HuH-7 (cell line): ENCODE measurements at places on chromosomes 6 and 20.

DNA sequence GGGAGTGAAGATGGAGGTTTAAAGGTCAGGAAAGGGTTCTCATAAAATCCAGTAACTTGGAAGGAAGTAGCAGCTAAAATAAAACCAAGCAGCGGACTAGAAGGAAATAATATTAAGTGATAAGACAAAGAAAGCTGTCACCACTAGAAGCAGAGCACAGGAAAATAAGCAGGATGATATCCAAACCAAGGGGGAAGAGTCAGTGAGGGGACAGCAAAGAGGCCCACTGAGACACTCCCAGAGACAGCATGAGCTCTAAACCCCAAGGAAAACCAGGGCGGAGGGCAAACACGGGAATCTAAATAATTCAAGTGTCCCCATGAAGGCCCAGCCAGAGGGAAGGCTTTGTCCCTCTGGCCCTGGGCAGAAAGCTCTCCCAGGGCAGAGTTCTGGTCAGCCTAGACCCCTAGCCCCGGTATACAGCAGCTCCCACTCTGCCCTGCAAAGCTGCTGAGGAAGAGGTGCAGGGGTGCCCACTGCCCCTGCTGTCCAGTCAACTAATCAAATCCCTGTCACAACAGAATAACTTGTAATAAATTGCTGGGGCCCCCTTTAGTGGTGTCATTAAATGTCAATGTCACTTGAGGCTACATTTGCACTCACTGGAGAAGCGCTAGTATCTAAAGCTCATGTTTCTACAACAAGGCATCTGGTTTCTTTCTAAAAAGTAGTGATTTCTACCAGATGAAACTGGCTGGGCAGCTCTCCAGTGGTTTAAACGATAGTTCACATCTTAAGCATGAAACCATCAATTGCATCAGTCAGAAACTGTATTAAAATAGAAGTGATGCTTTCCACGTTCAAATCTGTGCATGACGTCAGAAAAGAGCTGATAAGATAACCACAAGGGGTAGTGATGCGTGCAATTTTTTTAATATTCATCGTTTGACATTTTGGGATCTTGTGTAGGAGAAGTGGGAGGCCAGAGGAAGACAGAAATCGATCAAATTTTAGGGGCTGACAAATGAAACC is 13.6 kb downstream of the PDE10A start:
- DNase-seq = no peak

DNA sequence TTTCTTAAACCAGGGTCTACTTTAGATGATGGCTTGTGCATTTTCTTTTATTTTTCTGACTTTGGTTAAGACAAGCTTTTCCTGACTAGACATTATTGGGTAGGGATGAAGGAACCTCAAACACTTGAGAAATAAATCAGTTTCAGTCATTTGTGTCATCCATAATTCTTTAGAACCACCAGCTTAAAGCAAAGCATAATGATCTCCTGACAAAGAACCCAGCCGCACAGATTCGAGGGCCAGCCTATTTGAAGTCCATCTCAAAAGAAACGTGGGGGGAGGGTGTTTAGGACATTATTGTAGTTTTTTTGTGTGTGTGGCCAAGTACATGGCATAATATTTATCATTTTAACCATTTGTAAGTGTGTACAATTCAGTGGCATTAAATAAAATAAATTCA is 6.3 kb upstream of the TCP11 start:
- no peak for DNase-seq

DNA sequence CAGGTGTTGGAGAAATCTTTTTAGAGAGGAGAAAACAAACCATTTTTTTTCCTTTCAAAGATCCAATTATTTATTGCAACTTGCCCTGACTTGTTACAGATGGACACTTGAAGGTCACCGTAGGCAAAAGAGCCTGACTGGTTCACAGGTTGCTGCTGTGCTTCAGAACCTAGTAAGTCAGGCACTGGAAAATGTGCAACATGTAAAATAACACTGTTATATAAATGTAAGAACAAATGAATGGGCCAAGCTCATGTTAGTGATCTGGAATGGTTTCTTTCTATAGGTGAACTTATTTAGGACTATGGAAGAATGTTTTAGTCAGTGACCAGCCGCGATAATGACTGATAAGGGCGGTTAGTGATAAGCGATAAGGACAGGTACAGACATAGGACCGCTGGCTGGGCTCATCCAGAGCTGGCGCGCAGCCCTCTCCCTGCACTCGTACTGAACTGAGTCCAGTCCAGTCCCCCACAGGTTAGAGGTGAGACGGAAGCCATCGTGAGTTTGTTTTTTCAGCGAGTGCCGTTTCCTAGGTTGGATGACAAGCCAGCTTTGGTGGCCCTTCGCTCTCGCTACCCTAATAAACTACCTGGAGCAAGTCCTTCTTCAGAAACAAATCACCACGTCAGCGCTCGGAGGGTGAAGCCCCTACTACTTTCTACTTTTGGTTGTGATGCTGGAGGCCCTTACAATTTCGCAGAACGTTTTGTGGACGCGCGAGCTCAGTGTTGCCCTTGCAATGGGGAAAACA is 94.4 kb upstream of the PRDM1 start:
- DNase-seq = no peak

DNA sequence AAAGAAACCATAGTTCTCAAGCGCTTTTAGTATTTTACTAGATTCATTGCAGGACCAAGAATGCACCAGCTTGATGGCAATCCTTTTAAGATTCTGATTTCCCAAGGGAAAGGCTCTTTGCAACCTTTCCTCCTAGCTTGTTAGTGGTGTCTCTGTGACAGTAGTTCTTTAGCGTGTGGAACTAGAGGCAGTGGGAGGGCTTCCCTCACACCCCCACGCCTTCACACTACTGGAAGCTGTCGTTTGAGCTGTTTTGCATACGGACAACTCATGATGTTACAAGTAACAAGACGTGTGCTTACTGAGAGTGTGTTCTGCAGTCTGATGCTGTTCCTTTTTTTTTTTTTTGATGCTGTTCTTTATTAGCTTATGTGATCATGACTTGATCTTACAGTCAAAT is 34.1 kb downstream of the EYA4 start:
- DNase-seq = no peak

- no peak for DNase-seq
These were observed 7.4 kb upstream of the OR2H2 start for GRCh38 chr6:29577544-29577943.

DNA sequence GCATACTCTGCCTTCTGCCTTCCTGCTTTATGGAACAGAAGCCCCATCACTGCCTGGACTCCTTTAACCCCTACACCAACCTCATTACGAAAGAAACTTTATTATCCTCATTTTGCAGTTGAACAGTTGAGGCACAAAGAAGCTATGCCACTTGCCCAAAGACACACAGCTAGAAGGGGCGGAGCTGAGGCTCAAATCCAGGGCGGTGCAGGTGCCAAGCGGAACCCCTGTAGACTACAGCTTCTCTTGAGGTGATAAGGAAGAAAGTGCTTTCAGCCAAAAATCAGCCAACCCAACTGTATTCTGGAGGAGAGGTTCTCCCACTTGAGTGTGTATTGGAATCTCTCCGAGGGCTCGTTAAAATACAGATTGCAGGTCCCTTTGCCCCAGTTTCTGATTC is 90.5 kb downstream of the PRND start:
- no peak for DNase-seq

GRCh38 chr20:37381621-37382471 is 35.9 kb downstream of the SRC start:
- DNase-seq = no peak

GRCh38 chr6:28794175-28795002 is 129.4 kb downstream of the TRIM27 start:
- DNase-seq = no peak

GRCh38 chr20:7760247-7761031 is 179.8 kb downstream of the HAO1 start:
- DNase-seq = no peak

GRCh38 chr6:37487591-37488380 is 11.9 kb downstream of the CCDC167 start:
- no peak for DNase-seq

GRCh38 chr20:5731753-5732366 is 18.3 kb upstream of the SHLD1 start:
- DNase-seq = no peak

- DNase-seq = no peak
These were observed 12.2 kb downstream of the LYRM4 start for GRCh38 chr6:5248302-5249098.

GRCh38 chr6:20845592-20845991 is 311.3 kb downstream of the CDKAL1 start:
- DNase-seq = no peak

- no peak for DNase-seq
These were observed 29.3 kb upstream of the IGF2R start for GRCh38 chr6:159939591-159940016.

DNA sequence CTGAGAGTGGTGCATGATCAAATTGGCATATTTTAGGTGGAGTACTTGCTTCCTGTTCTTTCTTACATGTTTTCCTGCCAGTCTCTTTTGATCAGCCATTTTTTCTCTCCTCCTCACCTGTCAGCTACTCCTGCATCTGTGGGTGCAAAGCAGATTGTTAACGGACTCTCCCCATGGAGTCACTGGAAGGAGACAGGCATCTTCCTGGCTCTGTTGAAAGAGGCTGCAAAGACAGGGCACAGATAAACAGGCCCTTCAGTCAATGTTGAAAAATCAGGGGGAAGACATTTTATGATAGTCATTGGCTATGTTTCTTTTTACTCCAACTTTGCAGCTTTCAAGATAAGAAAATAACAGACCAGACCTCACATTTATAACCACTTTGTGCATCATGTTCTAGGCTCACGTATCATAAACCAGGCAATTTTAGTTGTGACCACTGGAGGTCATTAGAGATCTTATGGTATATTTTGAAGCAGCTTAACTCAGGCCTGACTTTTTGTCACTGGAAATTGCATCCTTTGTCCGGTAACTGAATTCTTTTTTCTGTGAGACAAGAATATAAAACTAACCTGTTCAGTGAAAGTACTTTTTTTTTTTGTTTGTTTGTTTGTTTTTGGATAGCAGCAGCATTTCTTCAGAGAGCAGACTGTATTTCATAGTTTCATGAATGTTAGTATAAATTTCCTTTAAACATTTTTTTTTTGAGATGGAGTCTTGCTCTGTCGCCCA is 20.1 kb downstream of the ECT2L start:
- peak; percentile 44 for DNase-seq

- DNase-seq = no peak
These were observed 55.3 kb upstream of the SNX9 start for GRCh38 chr6:157767775-157768156.

- DNase-seq = no peak
These were observed 232.8 kb upstream of the QKI start for GRCh38 chr6:163181666-163182180.

GRCh38 chr6:21000331-21000801 is 466.1 kb downstream of the CDKAL1 start:
- no peak for DNase-seq

- no peak for DNase-seq
These were observed 20.2 kb downstream of the SNHG17 start for GRCh38 chr20:38414769-38415450.

DNA sequence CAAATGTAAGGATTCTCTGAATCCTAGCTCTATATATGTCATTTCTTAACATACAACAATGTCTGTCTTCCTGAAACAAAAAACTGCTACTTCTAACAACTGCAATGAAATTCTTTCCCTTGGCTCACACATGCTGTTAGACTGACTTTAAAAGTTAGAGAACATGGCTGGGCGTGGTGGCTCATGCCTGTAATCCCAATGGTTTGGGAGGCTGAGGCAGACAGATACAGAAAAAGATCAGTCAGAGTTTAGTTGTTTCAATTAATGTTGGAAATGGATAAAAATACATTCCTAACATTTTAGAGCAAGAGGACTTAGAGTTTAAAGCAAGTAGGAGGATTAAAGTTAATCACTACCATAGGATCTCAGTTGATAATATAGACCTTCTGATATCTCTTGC is 28.7 kb upstream of the KIAA1586 start:
- DNase-seq = no peak

DNA sequence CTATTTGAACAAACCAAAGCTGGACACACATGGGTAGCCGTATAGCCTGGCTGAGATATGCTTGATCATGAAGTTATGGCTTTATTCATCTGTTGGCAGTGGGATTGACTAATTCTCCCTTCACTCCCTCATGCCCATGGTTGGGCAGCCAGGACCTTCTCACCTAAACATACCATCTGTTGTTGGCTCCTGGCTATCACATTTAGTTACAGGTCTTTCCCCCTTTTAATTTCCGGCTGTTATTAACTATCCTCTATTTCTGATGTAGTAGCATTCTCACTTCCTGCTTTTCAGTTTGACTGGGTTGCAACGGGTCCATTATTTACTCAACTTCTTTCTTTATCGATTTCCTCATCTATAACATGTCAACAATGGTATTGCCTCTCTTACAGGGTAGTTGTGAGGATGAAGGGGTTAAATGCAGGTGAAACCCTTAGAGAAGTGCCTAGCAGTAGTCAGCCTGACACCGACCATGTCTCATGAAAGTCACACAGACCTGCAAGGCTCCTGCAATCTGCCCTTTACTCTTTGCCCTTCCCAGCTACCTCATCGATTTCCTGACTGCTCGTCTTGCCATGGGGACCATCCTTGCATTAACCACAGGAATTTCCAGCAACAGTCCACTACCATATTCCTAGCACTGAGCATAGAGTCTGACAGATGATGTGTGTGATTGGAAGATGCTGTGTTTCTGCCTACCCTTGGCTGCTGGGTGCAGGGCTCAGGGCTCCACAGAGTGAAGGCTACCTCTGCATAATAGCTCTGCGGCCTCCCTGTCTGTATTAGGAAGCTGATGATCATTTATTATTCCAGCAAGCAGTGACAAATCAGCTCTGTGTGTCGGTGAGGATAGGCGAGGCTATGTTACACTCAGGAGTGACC is 42.2 kb downstream of the PPP1R14C start:
- DNase-seq = peak; percentile 62

DNA sequence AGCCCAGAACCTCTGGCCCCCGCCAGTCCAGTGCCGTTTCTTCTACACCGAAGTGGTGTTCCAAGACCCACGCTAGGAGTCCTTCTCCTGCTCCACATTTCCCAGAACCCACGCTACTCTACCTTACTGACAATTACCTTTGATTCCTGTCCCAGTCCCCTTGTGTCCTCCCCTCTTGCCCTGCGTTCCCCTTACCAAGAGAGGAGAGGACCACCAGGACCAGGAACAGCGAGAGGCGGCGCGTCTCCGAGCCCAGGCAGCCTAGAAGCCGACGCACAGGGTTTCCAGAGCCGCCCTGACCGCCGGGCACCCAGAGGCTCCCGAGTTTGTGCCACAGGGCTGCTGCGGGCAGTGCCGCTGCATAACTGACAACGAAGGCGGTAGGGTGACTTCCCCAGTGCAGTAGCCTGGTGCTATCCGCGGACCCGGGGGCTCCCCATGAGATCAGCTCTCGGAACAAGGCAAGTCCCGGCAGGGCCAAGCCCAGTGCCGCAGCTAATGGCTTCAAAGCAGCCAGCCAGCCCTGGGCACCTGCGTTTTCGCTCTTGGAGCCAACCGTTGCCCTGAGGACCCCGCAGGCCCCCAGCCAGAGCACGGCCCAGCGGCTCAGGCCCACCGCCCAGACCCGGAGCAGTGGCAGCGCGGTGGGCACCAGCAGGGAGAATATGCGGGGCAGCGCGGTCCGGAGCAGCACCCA is 512 bp downstream of the TAP1 start:
- peak; percentile 27 for DNase-seq

- no peak for DNase-seq
These were observed 14.0 kb downstream of the IGF2R start for GRCh38 chr6:159982731-159983506.
